Stimulated activated CD8-positive, alpha-beta memory T cell treated with anti-CD3 and anti-CD28 coated beads, Interleukin-7, amount 100 ng/mL, for 48 hours (primary cell): ENCODE measurements at places on chromosomes 4 and X.
A peak's percentile ranks its signal among the peaks of the same experiment; 100 is the strongest.

- DNase-seq = no peak
Measured at GRCh38 chr4:78297116-78297800, 240.1 kb downstream of the FRAS1 start.

GRCh38 chr4:69707807-69708206, 52.6 kb downstream of the SULT1B1 start:
- DNase-seq = no peak

GRCh38 chr4:146855761-146856160, 89.9 kb downstream of the TTC29 start:
- DNase-seq = no peak

GRCh38 chr4:41389356-41389755, 132.6 kb downstream of the UCHL1 start:
- DNase-seq = no peak

GRCh38 chrX:71549986-71550385, 17.1 kb downstream of the OGT start:
- no peak for DNase-seq

- DNase-seq = no peak
Measured at GRCh38 chr4:146134761-146135445, 40.6 kb upstream of the LSM6 start.

DNA sequence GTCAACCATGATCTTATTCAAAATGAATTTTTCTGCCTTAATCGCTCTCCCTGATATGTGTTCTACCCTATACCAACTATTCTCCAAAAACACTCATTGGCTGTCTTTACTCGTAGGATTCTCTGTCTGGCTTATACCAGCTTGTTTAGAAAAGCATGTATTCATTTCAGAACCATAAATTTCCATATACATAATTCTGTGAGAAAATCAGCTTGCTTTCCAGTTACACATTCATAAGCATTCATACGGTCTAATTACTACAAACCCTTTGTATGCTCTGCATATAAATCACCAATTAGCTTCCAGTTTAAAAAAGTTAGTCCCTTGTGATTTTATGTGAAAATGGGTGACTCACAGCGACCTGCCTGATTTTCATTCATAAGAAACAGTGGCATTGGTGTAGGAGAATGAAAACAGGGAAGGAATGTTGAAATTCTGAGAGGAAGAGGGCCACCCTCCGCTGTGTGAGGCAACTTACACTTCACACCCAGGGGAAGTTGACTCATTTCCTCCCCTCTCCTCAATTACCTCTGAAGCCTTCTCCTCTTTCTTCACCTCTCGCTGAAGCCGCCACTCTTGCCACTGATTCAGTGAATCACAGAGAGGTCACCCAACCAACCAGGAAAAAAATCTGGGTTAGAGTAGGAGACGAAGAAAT, 63.3 kb downstream of the MEPE start:
- peak; percentile 6 for DNase-seq

DNA sequence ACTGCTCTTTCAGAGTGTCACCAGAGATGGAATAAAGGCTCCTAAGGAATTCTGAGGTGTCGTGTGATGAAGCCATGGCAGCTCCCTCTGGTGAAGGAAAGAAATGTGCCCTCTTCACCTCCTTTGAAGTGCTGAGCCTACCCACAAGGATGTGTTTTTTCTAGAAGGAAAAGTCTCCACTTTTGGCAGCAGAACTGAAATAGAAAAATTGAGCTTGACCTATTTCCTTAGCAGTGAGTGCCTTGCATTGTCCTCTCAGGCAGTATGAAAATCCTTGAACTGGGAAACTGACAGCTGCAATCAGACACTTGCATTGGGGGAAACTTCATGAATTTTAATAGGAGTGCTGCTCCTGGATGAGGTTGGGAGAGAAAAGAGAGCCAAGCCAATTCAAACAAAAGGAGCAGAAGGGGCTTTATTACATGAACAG, 95.2 kb downstream of the DCLK2 start:
- DNase-seq = no peak

- DNase-seq = no peak
Measured at GRCh38 chr4:121219227-121219626, 55.1 kb upstream of the TNIP3 start.

GRCh38 chr4:167897116-167897515, 195.2 kb upstream of the ANXA10 start:
- DNase-seq = no peak

DNA sequence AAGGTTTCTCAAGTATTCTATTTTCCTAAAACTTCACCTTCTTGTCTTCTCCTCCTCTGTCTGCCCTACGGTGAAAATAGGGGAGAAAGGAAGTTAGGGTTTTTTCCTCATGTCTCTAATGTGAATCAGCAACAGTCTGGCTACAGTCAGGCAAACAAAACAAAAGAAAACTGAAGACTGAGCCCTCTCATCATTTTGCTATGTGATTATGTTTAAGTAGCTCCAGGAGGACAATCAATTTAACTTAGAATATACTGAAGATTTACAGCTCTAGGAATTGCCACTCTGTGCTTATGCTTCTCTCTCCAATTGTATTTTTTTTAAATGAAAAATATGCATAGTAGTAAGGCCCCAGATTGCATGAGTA, 316.2 kb downstream of the GPAT3 start:
- no peak for DNase-seq

GRCh38 chrX:154426916-154427770, 1.3 kb upstream of the ATP6AP1 start:
- no peak for DNase-seq

GRCh38 chr4:183261953-183262775, 57.9 kb downstream of the CLDN22 start:
- DNase-seq = peak; percentile 59

- no peak for DNase-seq
Measured at GRCh38 chr4:21387683-21388082, 560.9 kb downstream of the KCNIP4 start.

DNA sequence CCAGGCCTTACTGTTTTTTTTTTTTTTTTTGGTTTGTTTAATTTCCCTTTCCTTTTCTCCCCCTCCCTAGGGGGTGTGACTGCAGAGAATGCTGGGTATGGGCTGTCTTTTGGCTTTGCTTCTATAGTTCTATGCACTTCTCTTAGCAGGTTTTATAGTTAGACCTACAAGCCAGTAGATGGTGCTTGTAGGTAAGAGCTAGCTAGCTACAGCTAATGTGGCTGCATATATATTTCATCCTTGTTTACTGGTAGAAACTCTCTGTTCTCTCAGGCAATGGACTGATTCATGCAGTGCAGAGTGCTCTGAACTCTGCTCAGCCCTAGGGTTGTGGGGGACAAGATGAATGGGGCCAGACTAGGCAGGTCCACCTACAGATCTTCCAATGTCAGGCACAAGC, 246.4 kb downstream of the SH2D1A start:
- no peak for DNase-seq

GRCh38 chr4:22504447-22504846, 11.4 kb downstream of the ADGRA3 start:
- DNase-seq = no peak

DNA sequence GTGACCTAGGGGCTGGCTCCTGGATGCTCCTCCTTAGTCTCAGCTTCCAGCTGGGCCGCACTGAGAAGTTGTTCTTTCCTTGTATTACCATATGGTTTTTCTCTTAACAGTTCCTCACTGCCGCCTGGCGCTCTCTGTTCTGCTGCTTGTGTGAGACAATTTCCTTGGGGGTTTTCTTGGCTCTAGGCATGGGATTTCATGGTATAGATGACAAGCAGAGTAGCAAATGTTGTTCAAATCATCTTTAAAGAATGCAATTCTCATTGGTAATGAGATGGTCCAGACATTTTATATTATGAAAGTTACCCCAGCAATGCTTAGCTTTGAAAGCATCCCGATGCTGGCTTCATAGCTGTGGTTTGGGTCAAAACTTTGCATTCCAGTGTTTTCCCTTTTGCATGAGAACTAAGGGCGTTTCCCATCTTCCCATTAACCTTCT, 37.6 kb downstream of the SEPTIN11 start:
- DNase-seq = no peak

DNA sequence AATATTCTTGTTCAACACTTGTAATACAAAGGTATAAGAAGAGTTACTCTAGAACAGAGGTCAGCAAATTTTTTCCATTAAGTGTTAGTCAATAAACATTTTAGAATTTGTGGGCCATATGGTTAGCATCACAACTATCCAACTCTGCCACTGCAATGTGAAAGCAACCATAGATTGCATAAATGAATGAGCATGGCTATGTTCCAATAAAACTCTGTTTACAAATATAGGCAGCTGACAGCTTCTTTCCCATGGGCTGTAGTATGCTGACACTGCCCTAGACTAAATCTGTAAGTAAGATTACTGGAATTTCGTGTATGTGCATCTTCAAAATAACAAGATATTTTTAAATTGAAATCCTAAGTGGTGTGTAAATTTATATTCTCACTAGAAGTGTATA, 73.7 kb downstream of the GABRA2 start:
- no peak for DNase-seq

DNA sequence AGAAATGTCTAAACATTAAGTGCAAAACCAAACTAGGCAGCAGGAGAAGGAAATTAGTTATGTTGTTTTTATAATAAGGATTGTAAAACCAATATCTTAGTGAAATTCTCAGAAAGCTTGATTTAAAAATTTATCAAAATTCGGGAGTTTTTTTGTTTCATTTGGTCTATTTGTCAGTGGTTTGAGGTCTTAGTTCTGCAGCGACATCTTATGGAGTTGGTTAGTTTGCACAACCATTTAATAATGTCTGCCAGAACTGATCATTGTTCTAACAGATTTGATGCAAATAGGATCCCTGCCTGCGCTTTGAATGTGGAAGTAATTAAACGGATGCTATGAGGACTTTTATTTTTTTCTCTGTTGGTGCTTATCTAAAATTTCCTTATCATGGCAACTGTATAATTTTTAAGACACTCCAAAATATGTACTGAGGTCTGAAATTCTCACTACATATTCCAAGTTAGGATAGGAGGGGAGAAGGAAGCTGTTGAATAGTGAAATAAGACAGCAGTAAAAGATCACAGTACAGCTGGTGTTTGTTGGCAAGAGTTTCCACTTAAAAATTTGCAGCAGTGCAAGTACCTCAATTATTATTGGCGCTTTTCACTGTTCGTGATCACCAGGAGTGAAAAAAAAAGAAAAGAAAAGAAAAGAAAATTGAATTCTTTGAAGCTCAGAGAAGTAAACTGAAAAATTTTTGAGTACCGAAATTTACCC, 2521.4 kb downstream of the ARAP2 start:
- DNase-seq = no peak

- no peak for DNase-seq
Measured at GRCh38 chr4:156765277-156765676, 206.3 kb downstream of the PDGFC start.

GRCh38 chrX:53357799-53358530, 64.5 kb downstream of the SMC1A start:
- no peak for DNase-seq

- DNase-seq = no peak
Measured at GRCh38 chrX:135595543-135595942, 75.1 kb downstream of the INTS6L start.

- DNase-seq = no peak
Measured at GRCh38 chrX:50428174-50428573, 42.5 kb downstream of the DGKK start.

GRCh38 chr4:87624698-87625097, 16.4 kb downstream of the DSPP start:
- DNase-seq = no peak

- DNase-seq = no peak
Measured at GRCh38 chr4:184456337-184456736, 18.0 kb downstream of the IRF2 start.

DNA sequence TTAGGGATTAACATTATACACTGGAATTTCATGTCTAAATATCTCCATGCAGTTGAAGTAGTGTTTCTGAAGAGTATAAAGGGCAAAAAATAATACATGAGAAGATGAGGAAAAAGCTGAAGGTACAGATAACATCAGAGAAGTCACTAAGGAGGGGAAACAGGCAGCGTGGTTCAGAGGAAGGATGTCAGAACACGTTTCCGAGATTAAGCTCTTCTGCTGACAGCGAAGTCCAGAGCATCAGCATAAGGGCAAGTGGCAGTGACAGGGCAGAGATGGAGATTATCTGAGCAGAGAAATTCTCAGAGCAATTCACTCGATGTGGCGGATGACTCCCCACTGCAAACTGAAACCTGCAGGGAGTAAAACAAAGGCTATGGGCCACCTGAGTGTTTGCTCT, 443.2 kb upstream of the FRG1 start:
- DNase-seq = no peak

DNA sequence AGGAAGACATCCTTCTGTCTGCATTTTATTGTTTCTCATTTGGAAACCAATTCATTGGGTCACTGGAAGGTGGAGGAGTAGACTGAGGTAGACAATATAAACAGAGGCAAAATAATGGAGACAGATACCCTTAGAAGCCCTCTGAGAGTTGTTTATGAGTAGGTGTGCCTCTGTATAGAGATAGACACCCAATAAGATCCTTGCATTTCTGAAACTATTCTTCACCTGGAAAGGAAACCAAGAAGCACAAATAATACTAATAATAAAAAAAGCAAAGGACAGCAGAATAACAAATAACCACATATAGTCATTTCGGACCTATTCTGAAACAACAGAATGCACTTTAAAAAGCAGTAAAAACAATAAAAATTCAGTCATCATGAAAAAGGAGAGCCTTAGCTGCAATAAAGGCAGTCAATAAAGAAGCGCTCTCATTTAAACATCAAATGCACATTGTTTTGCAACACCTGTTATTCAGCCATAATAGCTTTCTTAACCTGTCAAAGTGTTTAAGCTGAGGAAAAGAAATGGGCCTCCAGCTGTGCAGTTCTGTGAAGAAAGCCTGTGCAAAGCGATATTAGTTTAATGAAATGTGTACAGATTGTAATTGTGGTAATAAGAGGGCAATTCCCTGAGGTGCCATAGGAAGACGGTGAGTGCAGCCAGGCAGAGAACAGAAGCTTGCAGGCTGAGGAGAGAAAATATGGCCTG, 904.2 kb downstream of the STPG2 start:
- no peak for DNase-seq

DNA sequence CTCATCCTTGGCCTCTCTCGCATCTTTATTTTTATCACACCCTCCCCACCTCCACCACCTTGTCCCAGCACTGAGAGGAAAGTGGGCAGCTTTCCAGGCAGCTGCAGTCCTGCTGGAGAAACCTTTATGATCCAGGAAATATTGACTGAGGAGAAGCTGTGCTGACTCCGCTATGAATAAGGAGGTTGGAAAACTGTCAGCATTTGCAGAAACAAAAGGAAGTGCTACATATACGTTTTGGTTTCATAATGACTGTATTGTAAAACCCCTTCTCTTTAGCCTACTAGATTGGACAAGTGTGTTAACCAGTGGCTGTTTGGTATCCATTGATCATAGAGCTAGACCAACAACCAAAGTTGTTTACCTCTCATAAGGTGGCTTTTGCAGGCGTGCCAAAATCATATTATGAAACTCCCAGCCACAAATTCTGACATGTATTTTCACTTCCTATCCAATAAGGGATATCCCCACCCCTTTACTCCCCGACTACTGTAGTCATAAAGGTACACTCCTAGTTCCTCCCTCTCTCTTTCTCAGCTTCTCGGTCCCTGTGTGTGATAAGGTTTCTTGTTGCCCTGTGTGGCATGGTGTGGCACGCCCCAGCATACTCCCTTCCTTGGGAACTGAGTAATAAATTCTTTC, 88.4 kb downstream of the GPR143 start:
- DNase-seq = peak; percentile 2

- no peak for DNase-seq
Measured at GRCh38 chr4:76246852-76247251, 4.7 kb upstream of the FAM47E start.

- no peak for DNase-seq
Measured at GRCh38 chr4:183205709-183206108, 106.7 kb downstream of the WWC2 start.
